IgD-negative memory B cell (primary cell): ENCODE measurements at places on chromosomes 16 and 17. TPM values are rescaled to one million over a fixed set of nuclear protein-coding genes. Genes with fewer than 3 reads are reported as not detected.

The SNX11 gene
- 33.3 TPM for polyA plus RNA-seq

The PIPOX gene
- 0.15 TPM for polyA plus RNA-seq

The SCIMP gene
- 325 TPM for polyA plus RNA-seq

The ARL5C gene
- not detected for polyA plus RNA-seq

The TMEM220 gene
- 3.6 TPM for polyA plus RNA-seq

The TMEM106A gene
- polyA plus RNA-seq = 10.4 TPM

The PCGF2 gene
- polyA plus RNA-seq = not detected

The OGFOD1 gene
- 65.8 TPM for polyA plus RNA-seq

The FN3K gene
- polyA plus RNA-seq = not detected

The DCUN1D3 gene
- polyA plus RNA-seq = 0.97 TPM

The KRT25 gene
- polyA plus RNA-seq = not detected

The ETV4 gene
- not detected for polyA plus RNA-seq

The CDRT15 gene
- not detected for polyA plus RNA-seq

The SLC5A11 gene
- 0.13 TPM for polyA plus RNA-seq

The GP2 gene
- not detected for polyA plus RNA-seq

The TSR3 gene
- 116 TPM for polyA plus RNA-seq

The SCNN1G gene
- polyA plus RNA-seq = not detected

The CCL4L2 gene
- polyA plus RNA-seq = not detected

The SLC5A10 gene
- polyA plus RNA-seq = 0.79 TPM

The HS3ST2 gene
- not detected for polyA plus RNA-seq

The LGALS9C gene
- not detected for polyA plus RNA-seq

The KCNH4 gene
- polyA plus RNA-seq = not detected

The SLC13A2 gene
- polyA plus RNA-seq = not detected

The ATP2A3 gene
- 155 TPM for polyA plus RNA-seq

The FADS6 gene
- polyA plus RNA-seq = not detected

The TPSAB1 gene
- not detected for polyA plus RNA-seq

The HES7 gene
- not detected for polyA plus RNA-seq

The DOK4 gene
- polyA plus RNA-seq = 0.46 TPM

The SYT17 gene
- polyA plus RNA-seq = 3.2 TPM

The GCGR gene
- not detected for polyA plus RNA-seq

The CACNG1 gene
- polyA plus RNA-seq = not detected

The MYOCD gene
- not detected for polyA plus RNA-seq

The TCAP gene
- polyA plus RNA-seq = not detected

The PRSS36 gene
- 1.4 TPM for polyA plus RNA-seq

The MYH2 gene
- polyA plus RNA-seq = not detected

The SOCS7 gene
- 0.74 TPM for polyA plus RNA-seq

The CRYBA1 gene
- not detected for polyA plus RNA-seq

The ABCC12 gene
- not detected for polyA plus RNA-seq

The CFAP97D1 gene
- polyA plus RNA-seq = not detected

The HOXB1 gene
- polyA plus RNA-seq = not detected

The NAGS gene
- 0.64 TPM for polyA plus RNA-seq
